ENCODE measurements at places on chromosomes 1 and 21.

DNA sequence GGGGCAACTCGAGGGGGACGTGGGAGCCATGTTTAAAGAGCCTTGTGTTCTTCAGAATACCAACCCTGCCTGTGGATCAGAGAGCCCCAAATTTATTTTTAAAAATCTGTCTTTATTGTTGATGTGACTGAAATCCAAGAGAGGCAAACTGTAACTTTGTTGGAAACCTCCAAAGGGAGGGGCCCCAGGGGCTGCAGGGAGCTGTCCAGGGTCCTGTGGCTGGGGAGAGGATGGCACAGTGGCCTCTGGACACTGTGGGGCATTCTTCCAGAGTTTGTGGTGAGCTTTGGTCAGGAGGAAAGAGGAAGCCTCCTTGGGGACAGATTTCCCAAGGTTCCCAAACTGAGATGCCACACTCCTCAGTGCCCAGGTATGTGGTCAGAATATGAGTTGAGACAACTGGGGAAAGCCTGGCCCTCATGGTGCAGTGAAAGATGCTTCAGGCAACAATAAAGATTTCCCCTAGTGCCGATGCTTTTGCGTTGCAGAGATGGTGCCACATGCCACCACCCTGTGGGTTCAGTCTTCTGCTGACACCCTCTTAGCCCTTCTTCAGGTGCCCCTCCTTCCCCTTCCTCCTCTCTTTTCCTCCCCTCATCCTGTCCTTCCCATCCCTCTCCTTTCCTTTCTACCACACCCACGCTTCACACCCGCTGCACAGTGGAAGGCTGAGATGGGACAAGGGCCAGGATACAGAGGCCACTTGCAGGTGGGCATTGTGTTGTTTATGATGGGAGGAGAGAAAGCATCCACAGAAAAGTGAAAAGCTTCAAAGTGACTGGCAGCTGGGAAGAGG lies 122.1 kb downstream of the UCK2 start:
- peak; percentile 47 for DNase-seq

GRCh38 chr1:180816132-180816531 lies 96.6 kb upstream of the KIAA1614 start:
- no peak for DNase-seq

DNA sequence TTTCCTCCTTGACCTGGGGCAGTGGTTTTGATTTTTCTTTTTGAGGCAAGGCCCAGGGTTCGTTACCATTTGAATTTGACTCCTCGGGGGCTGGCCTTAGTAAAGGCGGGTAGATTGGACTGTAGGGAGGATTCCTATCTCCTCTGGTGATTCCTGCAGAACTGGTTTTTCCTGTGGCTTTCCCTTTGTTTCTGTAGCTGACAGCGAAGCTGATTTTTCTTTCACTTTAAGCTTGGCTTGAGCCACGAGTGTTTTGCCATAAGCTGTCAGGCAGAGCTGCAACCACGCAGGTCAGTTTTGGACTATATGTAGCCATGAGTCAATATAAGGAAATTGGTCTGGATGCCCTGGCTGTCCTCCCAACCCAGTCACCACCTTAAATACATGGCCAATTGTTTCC lies 28.7 kb upstream of the KCNJ15 start:
- no peak for DNase-seq

- DNase-seq, result peak; percentile 73
Measured at GRCh38 chr1:84936116-84936810, 43.3 kb upstream of the LPAR3 start.

DNA sequence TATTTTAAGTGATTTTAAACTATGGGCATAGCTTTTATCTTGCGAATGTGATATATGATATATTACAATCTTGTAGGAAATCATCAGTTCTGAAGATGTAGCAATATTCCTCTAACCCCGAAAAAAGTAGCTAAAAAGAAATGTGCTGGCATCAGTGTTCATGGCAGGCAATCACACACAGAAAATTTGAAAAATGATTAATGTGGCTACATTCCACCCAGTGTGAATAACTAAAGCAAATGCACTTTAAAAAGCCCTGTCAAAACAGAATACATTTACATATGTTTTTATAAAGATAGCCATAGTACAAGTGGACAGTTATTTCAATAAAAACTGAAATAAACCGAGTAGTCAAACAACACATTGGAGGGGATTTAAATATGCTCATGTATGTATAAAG lies 260.2 kb downstream of the HHAT start:
- no peak for DNase-seq

Data from GM23248 (cell line).